Stimulated activated CD4-positive, alpha-beta T cell treated with anti-CD3 and anti-CD28 coated beads, Interleukin-15, amount 100 ng/mL, for 48 hours (primary cell): ENCODE measurements at places on chromosomes 2 and 18.

DNA sequence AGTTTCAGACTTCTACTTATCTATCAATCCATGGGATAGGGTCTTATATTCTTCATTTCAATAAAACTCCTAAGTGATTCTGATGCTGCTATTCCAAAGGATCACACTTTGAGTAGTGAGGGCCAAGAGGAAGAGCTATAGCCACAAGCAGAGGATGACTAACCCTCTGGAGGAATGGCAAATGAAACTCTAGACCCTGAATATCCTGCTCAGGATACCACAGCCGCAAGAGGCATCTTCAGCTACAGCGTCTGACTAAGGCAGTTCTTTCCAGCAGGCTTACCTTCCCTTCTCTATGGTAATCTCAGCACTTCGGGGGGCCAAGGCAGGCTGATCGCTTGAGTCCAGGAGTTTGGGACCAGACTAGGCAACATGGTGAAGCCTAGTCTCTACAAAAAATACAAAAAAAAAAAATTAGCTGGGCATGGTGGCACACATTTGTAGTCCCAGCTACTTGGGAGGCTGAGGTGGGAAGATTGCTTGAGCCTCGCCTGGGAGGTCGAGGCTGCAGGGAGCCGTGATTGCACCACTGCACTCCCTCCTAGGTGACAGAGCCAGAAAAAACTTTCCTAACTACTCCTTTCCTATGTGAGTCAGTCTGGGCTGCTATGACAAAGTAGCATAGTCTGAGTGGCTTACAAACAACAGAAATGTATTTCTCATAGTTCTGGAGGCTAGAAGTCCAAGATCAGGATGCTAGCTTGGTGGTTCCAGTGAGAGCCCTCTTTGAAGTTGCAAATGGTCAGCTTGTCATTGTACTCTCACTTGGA is 371.9 kb downstream of the IRS1 start:
- no peak for DNase-seq

GRCh38 chr2:169362118-169362893 is at the start of gene LRP2:
TSS of gene LRP2 (minus strand) at chr2:169362534. CDS start at chr2:169362399, 135 bp downstream.
- peak; percentile 3 for DNase-seq

- DNase-seq: no peak
Observed at GRCh38 chr18:22275706-22276333, 106.4 kb downstream of the GATA6 start.

DNA sequence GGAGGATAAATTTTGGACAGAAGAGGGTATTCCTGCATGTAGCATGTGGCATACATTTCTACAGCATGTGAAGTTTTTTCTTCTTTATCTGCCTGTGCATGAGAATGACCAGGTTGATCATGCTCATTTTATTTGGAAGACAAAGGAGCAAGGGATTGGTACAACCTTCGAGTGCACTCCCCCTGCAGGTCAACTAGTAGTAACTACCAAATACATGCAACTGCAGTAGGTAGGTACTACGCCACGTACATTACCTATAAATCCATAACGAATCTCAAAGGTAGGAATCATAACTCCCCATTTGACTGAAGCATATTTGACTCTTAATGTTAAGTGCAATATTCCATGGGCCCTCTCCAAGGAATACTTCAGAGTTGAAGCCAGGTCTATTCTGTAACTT is 763.9 kb downstream of the TSN start:
- no peak for DNase-seq

DNA sequence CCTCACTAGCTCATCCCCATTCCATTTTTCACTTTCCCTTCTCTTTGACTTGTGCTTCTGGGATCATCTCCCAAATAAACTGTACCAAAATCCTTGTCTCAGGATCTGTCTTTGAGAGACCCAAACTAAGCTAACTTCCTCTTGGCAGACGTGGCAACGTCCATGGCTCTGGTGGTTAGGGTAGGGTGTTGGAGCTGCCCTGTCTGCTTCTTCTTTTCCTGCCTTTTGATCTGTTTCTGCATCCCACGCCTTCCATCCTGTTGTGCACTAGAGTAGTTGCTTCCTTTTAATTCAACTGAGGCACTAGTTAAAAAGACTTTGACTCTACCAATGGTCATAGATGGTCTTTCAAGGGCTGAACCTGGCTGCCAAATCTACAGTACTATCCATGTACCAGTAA is 5.5 kb upstream of the MAP4K4 start:
- DNase-seq: no peak

DNA sequence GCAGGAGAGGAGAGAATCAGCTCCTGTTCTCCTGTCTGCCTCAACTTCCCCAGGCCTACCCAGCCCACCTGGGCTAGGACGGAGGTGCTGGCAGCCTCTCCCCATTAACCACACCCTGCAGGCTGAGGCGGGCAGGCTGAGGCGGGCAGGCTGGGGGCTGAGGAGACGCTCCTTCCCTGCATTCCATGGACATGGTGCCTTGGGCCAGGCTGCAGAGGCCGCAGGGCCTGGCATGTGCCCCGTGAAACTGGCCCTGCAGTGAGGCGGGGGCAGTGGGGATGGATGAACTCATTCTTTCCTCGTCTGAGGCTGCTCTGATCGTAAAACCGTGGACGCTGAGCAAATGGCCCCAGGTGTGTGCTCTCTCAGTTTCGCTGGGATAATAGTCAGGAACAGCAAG is 84.7 kb upstream of the LAPTM4A start:
- no peak for DNase-seq

DNA sequence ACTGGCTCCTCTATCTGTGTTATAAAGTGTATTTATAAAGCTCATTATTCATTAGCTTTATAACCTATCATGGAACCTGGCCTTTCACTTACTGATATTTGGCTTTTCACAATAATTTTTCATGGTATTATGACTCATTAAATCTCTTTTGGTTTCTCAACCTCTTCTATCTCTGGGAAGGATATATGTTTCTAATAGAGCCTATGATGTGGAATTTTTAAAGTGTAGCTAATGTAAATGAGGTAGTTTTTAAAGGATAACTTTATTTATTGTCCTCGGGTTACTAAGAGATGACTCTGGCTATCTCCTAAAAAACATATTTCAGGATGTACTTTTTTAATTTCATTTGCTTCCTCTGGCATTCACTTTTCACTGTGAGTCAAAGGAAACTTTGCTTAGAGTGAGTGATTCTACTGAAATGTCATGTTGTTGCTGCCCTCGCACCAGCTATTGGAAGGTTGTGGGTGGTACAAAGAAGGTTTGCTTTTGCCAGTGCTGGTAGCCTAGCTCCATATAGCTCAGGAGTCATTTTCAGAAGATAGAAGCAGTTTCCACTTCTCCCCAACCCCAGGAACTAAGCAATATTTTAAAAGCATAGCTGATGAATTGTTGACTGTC is 85.2 kb upstream of the RPE start:
- no peak for DNase-seq

DNA sequence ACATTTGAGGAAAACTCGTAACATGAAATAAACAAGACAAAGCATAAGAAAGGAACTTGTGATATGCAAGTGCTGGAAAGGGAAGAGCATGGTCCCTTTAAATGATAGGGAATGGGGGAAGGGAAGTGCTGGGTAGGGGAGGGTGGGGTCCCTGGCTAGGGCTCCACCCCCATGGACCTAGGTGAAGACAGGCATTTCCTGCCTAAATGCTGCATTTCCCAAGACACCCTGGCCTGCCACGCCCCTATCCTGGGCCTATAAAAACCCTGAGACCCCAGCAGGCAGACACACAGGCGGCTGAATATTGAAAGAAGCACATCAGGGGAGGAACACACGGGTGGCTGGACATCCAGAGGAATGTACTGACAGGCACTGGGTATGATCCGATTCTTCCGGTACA is 499.9 kb downstream of the ZEB2 start:
- DNase-seq: no peak

- no peak for DNase-seq
Observed at GRCh38 chr2:66753660-66754059, 318.7 kb downstream of the MEIS1 start.

GRCh38 chr2:67255933-67256615 is 141.1 kb upstream of the ETAA1 start:
- no peak for DNase-seq

DNA sequence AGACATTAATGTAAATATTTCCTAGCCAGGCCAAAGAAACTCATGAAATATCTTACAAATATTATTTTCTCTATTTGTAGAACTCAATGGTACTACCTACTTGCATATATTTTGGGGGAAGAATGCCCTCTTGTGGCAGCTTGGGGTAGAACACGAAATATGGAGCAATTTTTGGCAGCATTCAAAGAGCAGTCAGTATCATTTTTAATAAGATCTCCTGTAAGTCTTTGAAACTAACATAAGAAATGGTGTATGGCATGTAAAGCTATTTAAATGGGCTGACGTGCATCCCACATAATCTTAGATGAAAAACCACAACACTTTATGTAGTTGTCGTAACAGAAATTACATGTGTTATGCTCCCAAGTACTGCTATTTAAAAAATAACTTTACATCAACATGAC is 62.3 kb upstream of the CCDC195 start:
- DNase-seq: peak; percentile 42
